Hematopoietic multipotent progenitor cell treated with erythropoietin and hydrocortisone succinate and interleukin-3 and kit ligand, for 8 days (in vitro differentiated cells): ENCODE measurements at places on chromosomes 12 and 14.
A peak's percentile ranks its signal among the peaks of the same experiment; 100 is the strongest.

DNA sequence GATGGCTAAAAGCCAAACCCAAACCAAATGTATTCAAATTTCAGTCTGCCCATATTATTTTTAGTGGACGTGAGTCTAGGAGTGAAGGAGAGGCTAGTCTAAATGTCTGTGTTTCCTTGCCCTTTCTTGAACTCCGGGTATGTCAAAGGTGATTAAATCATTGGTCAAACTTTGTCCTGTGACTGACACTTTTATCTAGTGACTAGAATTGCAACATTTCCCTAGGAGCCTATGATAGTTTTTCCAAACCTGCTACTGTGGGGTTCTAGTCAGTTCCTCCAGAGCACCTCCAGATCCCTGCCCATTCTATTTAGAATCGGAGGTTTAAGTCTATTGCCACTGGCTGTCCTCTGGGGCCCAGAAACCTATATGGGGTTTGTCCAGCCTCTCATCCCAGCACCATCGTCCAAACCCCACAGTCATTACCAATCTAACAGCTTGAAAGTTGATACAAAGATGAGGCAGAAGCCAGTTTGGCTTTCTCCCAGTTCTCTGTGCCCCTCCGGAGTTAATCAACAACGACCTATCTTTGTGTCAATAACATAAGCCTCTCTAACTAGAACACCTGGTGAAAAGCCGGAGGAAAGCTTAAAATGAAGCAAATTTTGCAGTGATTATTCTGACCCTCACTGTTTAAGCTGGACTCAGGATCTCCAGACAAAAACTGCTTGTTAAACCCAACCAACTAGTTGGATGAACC, 306.7 kb downstream of the ZFP36L1 start:
- no peak for DNase-seq

DNA sequence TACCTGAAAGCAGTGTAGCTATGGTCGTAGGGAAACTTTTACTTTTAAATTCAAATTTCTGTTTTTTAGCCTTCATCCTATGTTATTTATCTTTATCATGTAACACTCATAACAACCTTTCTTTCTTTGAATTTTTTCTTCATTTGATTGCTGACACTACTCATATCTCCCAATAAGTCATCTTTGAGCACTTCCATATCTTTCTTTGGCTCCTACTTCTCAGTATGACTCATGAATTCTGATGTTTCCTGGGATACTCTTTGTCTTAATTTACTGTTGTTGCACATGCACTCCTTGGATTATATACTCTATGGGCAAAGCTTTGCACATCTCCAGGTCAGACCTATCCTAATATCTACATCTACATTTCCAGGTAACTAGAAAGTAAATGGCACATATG, 18.1 kb upstream of the IAPP start:
- no peak for DNase-seq

GRCh38 chr12:26331960-26332359, 136.6 kb downstream of the SSPN start:
- DNase-seq: no peak

GRCh38 chr14:48193893-48194292, 518.5 kb upstream of the MDGA2 start:
- DNase-seq: no peak

DNA sequence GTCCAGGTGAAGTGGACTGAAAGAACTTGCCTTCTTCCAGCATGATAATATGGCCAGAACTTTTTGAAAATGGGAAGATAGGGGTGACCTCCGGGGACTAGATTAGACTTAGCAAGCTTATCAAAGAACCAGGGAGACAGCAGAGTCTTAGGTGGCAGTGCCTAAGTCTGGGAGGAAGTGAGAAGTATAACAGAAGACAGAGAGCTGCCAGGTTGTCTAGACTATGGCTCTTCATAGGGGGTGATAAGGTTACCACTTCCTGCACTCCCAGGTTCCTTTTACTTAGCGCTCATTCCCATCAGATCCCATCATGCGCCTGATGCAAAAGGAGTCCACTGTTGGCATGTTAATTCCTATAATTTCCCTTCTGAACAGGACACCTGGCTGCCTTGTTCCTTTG, 69.9 kb downstream of the PLXNC1 start:
- peak; percentile 58 for DNase-seq

DNA sequence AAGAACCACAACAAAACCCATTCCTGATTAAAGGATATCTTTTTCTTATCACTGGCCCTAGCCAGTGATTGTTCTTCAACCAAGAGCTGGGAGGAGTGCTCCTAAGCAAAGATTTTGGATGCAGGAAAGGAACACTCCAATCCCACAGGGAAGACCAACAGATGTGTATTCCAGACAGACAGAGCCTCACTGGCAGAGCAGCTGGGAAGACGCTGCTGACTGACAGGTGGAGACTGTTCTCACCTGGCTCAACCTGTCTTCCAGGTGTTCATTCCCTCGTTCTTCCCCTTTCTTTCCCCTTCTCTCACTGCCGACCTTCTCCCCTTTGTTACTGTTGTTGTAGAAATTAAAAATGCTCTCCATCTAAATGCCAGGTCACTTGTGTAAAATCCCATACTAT, 89.7 kb upstream of the CCDC198 start:
- DNase-seq: no peak

DNA sequence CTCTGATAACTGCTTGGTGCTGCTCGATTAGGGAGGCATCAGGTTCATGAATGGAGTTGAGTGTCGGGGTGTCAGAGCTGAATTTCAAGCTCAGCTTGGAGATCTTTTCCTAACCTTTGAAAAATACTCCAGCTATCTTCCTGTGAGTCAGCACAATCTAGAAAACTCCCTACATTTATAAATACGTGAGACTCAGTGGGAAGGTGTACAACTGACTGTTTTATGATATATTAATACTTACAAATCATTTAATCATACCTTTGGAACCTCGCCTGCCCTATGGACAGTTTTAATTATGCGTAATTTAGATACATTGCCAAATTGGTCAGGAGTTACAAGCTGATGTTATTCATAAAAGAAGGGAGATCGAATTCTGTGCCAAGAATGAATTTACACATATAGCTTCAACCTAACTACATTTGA, 961 bp downstream of the CMAS start:
- DNase-seq: no peak

GRCh38 chr12:20398686-20399085, 30.3 kb downstream of the PDE3A start:
- peak; percentile 6 for DNase-seq

DNA sequence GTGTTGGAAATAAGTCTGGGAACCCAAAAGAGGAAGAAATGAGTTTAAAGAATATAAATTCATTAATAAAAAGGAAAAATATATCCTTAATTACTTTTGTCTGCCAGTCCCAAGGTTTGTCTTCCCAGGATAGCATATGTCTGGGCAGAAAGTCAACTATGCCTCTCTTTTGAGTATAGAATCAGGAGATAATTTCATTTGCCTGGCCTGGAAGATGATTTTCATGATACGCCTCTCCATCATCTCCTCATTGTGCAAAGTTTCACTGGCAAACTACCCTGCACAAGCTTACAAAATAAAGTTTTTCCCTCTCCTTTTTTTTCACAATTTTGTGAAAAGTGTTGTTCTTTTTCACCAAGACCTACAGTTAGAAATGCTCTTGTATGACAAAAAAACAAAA, 340.8 kb downstream of the EGLN3 start:
- no peak for DNase-seq

DNA sequence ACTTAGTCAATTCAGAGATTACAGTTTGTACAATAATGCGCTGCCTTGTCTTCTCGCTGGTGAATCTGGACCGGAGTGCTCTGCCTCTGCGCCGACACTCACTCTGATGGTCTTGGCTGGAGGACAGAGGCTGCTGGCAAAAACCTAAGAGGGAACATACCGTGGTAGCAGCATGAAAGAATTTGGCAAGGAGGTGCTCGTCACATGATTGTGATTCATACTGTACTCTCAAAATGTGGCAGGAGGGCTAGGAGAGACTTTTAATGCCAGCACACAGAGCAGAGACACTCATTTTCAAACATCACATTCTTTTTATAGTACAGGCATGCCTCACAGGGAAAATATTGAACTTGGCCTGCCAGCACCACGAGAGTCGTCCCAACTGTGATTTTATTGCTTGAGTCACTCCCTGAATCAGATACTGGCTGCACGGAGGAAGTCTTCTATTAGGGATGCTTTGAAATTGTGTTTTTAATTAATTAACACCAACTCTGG, 67.8 kb downstream of the HMGA2 start:
- no peak for DNase-seq

GRCh38 chr14:53619691-53620231, 336.9 kb downstream of the BMP4 start:
- DNase-seq: no peak

DNA sequence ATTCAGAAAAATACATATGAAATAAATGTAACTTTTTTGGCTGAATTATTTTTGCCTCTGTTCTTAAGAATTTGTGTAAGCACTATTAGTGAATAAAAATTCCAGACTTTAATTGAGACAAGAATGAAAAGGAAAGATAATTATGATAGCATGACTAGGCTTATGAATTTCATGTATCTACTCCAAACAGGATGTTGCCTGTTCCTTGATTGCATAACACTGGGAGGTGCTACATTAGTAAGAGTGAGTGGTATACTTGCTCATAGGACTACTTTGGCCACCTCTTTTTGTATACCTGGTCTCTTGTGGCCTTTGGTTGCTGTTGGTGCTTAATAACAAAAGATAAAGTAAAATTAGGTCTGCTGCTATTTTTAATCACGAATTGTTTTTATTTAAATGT, 112.8 kb downstream of the NAV3 start:
- no peak for DNase-seq

- no peak for DNase-seq
Measured at GRCh38 chr12:56546680-56547079, 25.1 kb downstream of the RBMS2 start.

DNA sequence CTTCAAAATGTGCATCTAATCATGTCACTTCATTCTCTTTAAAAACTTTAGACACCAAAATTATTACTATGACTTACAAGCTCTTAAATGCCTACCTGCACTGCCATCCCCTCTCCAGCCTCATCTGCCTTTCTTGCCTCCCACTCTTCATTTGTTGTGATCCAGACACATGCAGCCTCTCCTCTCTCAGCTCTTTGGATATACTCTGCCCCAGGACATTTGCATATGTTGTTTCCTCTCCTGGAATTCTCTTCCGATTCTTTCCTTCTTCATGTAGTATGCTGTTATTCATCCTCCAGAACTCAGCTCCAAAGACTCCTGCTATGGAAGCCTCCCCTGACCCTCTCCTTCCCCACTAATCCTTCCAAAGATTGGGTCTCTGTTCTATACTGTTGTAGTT, 197.6 kb downstream of the ANO4 start:
- DNase-seq: no peak

- peak; percentile 70 for DNase-seq
Measured at GRCh38 chr12:53207042-53207441, at the start of gene ITGB7. TSS of gene ITGB7 (minus strand) at chr12:53207251. CDS start at chr12:53200443, 6,808 bp downstream.

GRCh38 chr12:95257541-95257940, 39.9 kb downstream of the VEZT start:
- DNase-seq: no peak

- DNase-seq: peak; percentile 19
Measured at GRCh38 chr14:91059576-91060350, 678 bp downstream of the RPS6KA5 start.

DNA sequence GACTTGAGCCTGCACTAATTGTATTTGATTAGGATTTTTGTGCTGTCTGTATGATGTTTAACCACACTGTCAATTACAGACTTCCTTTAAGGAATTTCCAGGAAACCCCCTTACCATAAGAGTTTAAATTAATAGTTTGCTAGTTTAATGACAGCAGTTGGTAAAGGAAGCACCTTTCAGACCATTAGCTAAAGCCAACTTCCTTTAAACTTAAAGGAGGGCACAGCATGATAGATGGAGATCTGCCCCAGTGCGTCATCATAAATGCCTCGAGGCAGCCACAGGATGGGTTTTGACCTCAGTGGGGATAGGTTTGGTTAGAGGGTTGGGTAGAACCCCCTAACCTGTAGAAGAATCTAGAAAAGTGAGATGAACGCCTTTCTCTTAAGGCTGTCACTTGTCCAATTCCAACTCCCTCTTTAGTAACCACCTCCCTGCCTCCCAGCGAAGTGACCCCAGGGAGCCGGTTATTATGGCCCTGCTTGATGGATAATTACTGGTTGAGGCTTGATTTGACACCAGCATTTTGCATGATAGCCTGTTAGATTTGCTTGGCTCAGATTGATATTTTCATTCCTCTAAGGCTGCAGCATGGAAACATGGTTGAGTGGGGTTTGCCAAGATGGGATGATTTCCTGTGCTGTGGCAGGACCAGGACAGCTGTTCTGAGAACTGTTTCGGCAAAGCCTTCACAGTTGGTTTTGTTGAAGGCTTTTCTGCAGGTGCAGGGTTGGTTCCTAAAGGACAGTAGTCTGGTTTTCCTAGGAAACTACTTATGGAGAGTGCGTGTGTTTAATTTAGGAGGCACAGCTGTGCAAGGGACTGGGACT, 62.7 kb downstream of the CHST11 start:
- DNase-seq: no peak

- DNase-seq: no peak
Measured at GRCh38 chr14:87785897-87786296, 207.1 kb downstream of the GALC start.

- DNase-seq: no peak
Measured at GRCh38 chr12:531951-532585, 72.3 kb downstream of the B4GALNT3 start.

GRCh38 chr14:69643430-69644200, 32.2 kb downstream of the SUSD6 start:
- peak; percentile 80 for DNase-seq

GRCh38 chr12:98744680-98745079, 99.6 kb downstream of the APAF1 start:
- DNase-seq: no peak
